ENCODE measurements at places on chromosomes 16 and 17.

DNA sequence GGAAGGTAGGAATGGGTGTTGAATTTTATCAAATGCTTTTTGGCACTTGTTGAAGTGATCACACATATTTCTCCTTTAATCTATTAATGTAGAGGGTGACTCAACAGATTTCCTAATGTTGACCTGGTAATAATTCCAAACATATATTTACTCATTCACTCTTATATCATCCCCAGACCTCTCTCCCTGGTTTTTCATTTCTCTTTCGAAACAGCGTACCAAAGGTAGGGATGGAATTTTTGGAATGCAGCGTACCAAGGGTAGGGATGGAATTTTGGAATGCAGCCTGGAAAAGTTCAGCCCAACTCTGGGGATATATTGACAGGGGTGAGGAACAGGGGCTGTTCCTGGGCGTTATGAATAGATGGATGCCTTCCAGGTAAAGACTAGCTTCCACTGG is 7.3 kb downstream of the KIF18B start:
- DNase-seq = no peak

DNA sequence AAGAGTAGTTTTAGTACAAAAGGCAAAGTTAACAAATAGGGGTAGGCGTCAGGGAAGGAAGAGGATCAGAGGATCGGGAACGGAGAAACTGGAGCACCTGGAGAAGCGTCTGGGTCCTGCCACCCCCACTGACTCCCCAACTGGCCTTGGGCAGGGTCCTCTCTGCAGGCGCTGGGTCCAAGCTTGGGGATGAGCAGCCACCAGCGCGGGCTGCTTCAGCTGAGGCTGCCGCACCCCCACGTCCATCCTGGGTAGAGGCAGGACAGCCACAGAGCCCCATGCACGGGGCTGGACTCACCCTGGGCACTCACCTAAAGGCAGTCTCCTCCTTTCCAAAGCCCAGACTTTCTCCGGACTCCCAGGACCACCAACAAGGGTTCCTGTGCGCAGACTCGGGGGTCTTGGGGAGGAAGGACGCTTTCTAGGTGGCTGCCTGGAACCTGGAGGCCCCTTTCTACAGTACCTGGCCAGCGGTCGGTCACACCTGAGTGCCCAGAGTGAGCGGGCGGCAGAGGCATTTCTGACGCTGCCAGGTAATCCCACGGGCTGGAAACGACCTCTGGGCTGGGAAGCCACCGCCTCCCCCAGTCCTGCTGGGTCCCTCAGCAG is 1.1 kb downstream of the HS3ST6 start:
- DNase-seq = no peak

DNA sequence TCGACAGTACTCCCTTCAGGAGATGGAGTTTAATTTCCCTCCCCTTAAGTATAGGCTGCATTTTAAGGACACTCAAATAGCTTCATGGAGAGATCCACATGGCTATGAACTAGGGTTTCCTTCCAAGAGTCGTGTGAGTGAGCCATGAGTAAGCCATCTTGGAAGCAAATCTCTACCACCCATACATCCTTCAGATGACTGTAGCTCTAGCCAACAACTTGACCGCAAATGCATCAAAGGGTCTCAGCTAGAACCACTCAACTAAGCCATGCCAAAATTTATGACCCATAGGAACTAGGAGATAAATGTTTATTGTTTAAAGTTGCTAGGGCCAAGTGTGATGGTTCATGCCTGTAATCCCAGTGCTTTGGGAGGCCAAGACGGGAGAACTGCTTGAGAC is 43.4 kb downstream of the METTL16 start:
- no peak for DNase-seq

- no peak for DNase-seq
Measured at GRCh38 chr16:69123910-69124309, 8.5 kb downstream of the CHTF8 start.

- DNase-seq = no peak
Measured at GRCh38 chr16:67869653-67870052, 3.2 kb upstream of the EDC4 start.

DNA sequence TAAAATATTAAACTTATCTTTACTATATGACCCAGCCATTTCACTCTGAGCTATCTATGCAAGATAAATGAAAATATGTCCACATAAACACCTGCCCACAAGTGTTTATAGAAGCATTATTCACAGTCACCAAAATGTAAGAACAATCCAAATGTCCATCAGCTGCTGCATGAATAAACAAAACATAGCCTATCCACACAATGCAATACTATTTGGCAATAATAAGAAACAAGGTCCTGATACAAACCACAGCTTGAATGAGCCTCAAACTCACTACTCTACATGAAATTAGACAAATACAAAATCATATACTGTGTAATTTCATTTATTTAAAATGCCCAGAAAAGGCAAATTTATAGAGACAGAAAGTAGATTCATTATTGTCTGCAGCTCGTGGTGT is 355.1 kb downstream of the CDH8 start:
- no peak for DNase-seq

GRCh38 chr16:63960321-63960720 is 1161.5 kb downstream of the CDH11 start:
- no peak for DNase-seq

GRCh38 chr17:40480501-40481003 is 20.9 kb downstream of the TNS4 start:
- DNase-seq = no peak

DNA sequence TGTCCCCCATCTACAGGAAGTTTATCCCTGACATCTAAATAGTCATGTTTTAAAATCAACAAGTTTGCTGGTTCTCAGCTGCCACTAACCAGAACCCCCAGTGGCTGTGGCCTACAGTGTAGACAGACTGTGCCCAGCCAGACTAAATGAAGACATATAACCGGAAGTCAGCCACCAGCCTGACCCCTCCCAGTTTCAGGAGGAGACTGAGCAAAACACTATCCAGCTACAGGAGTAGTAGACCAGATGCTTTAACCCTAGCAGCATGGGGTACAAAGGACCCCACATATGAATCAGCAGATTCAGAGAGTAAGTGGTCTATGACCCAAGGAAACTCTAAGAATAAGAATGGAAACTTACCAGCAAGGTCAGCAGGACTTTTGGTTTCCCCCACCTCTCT is 83.4 kb downstream of the HIC1 start:
- no peak for DNase-seq

DNA sequence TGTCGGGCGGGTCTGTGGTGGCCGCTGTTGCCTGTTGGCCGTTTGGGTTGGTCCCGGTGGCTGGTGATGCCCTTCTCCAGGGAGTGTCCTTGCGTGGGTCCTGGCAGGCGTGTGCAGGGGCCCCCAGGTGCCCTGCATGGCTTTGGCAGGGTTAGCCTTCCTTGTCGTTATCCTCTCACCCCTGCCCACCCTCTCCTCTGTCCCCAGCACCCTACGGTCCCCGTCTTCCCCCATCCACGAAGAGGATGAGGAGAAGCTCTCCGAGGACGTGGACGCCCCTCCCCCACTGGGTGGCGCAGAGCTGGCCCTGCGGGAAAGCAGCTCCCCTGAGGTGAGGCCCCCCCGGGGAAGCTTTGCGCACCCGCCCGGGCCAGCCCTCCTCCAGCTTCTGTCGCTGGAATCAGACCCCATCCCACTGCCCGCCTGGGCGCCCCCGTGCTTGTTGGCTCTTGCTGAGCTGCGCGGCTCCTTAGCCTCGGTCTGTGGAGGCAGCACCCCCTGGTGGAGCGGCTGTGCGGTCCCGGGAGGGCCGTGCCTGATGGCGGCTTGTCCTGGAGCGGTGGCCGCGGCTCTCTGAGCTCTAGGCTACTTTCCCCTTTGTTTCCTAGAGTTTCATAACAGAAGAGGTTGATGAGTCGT is 10.6 kb upstream of the NUDT16L1 start:
- DNase-seq = no peak

DNA sequence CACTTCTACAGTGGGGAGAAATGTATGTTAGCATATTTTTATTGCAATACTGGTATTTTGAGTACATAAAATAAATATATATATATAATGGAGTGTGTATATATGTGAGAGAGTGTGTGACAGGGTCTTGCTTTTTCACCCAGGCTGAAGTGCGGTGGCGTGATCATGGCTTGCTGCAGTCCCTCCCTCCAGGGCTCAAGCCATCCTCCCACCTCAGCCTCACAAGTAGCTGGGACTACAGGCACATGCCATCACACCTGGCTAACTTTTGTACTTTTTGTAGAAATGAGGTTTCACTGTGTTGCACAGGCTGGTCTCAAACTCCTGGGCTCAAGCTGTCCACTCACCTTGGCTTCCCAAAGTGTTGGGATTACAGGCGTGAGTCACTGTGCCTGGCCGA is 4.1 kb downstream of the CYLD start:
- no peak for DNase-seq

- DNase-seq = no peak
Measured at GRCh38 chr17:57517273-57517631, 227.8 kb downstream of the CCDC182 start.

- DNase-seq = no peak
Measured at GRCh38 chr17:76106703-76107102, 3.1 kb upstream of the EXOC7 start.

GRCh38 chr17:82355770-82356427 is 3.1 kb upstream of the TEX19 start:
- peak; percentile 70 for DNase-seq

DNA sequence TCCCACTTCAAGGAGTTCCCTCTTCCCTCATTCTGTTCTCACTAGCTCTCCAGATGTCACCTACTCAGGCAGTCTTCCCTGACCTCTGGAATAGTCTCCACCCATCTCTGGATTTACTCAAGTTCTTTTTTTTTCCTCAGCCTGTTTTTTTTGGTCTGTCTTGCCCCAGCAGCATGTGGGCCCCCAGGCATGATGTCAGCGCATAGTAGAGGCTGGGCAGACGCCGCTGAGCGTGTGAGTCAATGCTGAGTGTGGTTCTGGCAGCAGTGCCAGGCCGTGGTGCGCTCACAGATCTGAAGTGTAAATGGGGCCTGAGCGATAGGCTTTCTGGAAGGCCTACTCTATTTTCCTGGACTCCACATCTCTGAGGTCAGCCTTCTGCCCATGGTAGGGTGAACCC is 2.7 kb upstream of the KCNJ18 start:
- DNase-seq = no peak

GRCh38 chr16:12896562-12896961 is 4.8 kb upstream of the SHISA9 start:
- no peak for DNase-seq

- DNase-seq = no peak
Measured at GRCh38 chr16:26816885-26817571, 249.7 kb upstream of the C16orf82 start.

- no peak for DNase-seq
Measured at GRCh38 chr16:89522287-89522686, 14.1 kb downstream of the SPG7 start.

All from right forelimb (tissue), 1 donor.